IPS-NIHi11 (cell line): ENCODE measurements at places on chromosomes 12 and 14.
A peak's percentile ranks its signal among the peaks of the same experiment; 100 is the strongest.

- DNase-seq: peak; percentile 20
These were observed 653 bp downstream of the PA2G4 start for GRCh38 chr12:56104815-56105608.

GRCh38 chr14:36702474-36702873, 40.8 kb downstream of the PAX9 start:
- DNase-seq: no peak

DNA sequence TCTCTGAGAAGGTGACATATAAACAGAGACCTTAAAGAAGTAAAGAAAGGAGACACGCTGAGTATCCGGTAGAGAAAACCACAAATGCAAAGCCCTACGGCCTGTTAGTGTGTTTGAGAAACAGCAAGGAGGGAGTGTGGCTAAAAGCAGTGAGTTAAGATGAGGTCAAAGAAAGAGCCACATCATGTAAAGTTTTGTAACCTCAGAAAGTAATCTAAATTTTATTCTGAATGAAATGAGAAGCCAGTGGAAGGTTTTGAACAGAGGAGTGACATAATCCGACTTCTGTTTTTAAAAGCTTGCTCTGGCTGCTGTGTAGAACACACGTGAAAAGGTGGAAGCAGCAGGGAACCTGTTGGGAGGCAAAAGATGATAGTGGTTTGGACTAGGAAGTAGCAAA, 32.6 kb downstream of the PPP2R5E start:
- no peak for DNase-seq

DNA sequence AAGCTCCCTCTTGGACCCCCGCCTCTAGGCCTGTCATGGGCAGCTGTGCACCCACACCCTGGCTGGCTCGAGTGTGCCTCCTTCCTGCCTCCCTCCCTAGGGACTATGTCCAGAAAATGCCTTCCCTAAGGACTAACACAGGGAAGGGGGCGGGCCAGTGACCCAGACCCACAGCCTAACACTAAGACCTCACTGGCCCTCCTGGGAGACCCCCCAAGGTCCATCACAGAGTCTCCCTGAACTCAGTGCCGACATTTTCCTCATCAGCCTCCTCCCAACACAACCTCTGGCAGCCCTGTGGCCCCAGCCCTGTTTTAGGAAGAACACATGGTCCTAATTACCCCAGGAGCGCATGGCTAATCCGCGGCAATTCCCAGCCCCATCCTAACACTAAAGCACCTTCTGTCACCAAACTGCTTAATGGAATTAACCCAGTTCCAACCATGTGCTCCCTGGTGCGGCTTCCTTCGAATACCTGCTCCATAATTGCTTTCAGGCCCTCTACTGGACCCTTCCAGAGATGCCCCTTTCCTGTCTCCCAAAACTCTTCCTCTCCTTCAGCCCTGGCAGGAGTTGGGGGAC, 5.6 kb downstream of the MSI1 start:
- no peak for DNase-seq

DNA sequence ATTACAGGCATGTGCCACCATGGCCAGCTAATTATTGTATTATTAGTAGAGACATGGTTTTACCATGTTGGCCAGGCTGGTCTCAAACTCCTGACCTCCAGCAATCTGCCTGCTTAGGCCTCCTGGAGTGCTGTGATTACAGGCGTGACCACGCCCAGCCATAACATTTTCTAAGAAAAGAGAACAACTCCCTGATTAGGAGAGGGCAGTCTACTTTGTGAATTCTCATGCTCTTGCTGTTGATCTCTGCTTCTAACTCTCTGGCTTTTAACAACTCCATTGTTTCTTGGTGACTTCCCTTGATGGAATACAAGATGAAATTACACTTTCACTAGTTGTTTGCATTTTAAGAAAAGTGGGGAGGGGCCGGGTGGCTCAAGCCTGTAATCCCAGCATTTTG, 33.6 kb downstream of the SSH1 start:
- DNase-seq: no peak

DNA sequence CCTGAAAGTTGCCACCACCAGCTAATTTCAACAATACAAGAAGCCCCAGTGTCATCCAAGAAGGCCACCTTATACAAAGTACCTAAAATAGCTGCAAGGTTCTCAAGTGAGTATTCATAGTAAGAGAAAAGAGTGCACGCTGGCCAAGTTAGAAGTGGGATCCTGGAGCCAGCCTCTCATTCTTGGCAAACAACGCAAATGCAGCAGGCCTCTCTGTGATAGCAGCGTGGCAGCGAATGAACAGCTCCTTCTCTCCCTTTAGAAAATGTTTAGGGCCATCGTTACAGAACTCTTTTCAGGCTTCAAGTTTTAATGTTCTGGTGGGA, 78.0 kb upstream of the IFNG-AS1 start:
- DNase-seq: no peak

DNA sequence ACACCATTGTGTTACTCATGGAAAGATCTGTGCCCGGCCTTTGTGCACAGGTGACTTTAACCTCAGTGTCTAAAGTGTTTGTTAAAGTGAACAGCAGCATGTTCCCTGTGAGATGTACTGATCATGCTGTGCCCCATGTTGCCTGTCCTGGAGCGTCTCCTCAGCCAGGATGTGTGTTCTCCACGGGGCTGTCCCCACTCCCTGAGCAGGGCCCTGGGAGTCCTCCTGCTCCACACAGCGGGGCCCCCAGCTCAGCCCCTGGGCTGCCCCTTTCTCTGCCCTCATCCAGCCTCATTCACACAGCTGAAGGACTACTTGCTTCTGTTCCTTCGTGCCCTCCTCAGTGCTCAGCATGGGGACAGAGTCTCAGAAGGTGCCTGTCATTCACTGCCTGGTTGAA, 131.5 kb downstream of the SLC38A6 start:
- no peak for DNase-seq

GRCh38 chr12:113838896-113839295, 127.2 kb downstream of the RBM19 start:
- no peak for DNase-seq

- DNase-seq: no peak
These were observed 9.7 kb downstream of the CTSG start for GRCh38 chr14:24566318-24566717.

- DNase-seq: no peak
These were observed 79.9 kb downstream of the ARF6 start for GRCh38 chr14:49972823-49973222.

GRCh38 chr12:93166541-93167307, 211.0 kb upstream of the NUDT4 start:
- no peak for DNase-seq

- no peak for DNase-seq
These were observed 82.9 kb downstream of the FOXA1 start for GRCh38 chr14:37512173-37512572.

GRCh38 chr12:127044836-127045235, 1222.1 kb upstream of the TMEM132C start:
- no peak for DNase-seq

- DNase-seq: no peak
These were observed 3.2 kb upstream of the ZNF839 start for GRCh38 chr14:102316338-102316742.

DNA sequence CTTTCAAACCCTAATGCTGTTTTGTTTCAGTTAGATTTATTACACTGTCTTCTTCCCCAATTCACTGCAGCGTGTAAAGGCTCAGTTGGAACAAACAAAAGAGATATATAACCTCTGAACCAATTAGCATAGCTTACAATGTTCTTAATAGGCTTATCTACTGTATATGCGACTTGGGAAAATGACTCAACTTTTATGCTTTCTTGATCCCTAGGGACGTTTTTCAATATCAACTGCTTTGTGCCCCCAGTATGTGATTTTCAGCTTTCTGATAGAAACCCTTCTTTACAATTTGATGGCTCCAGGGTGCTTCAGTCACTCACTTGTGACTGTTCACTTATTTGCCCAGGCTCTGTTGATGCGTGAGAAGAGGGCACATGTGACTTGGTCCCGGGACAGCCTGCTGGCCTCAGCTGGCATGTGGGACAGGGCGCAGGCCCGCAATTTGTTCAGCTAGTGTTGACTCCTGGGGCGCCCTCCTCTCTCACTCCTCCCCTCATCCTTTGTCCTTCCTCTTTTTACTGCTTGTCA, 107.1 kb downstream of the TMTC2 start:
- DNase-seq: peak; percentile 28

DNA sequence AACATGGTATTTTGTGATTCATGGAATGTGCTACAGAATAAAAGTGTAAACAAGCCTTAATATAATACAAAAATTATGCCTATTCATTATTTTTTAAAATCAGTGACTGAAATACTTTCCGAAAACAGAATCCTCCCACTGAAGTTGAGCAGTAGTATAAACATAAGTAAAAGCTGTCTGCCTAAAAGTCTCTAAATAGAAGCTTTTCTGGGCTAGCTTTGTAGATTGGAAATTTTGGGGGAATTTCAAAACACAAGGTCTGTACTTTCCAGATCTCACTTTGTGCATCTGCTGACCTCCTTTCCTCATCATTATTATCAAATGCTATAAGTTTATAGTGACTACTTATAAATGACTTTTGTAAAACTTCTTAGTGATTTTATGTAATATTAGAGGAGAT, 80.4 kb upstream of the TRHDE start:
- DNase-seq: no peak
